ENCODE measurements at places on chromosomes 12 and 14.

- DNase-seq: no peak
Observed at GRCh38 chr14:58026967-58027366, 125.0 kb downstream of the ARMH4 start.

GRCh38 chr14:91392623-91393303, 24.9 kb downstream of the CCDC88C start:
- DNase-seq: no peak

GRCh38 chr12:65269603-65270002, 8.9 kb upstream of the MSRB3 start:
- DNase-seq: no peak

GRCh38 chr12:28827861-28828260, 321.2 kb upstream of the FAR2 start:
- no peak for DNase-seq

GRCh38 chr14:77859934-77860570, 60.1 kb downstream of the ADCK1 start:
- no peak for DNase-seq

GRCh38 chr12:6313326-6313940, 3.0 kb downstream of the PLEKHG6 start:
- DNase-seq: no peak

DNA sequence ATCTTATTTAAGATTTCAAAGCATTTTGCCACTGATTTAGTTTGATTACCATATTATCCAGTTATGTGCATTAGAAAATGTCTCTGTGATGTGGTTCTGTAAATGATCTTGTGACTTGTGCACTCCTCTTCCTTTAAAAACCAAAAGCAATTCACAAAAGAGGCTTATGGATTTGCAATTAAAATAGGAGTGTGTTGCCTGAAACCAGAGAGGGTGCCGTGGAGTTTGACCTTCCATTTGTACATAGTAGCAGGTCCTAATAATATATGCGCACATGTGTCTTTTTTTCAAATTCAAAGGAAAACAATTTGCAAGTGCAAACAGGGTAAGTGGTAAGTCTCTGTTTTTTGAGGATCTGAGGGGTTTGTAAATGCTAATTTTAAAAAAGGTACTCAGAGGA, 470.9 kb downstream of the VRK1 start:
- DNase-seq: no peak

DNA sequence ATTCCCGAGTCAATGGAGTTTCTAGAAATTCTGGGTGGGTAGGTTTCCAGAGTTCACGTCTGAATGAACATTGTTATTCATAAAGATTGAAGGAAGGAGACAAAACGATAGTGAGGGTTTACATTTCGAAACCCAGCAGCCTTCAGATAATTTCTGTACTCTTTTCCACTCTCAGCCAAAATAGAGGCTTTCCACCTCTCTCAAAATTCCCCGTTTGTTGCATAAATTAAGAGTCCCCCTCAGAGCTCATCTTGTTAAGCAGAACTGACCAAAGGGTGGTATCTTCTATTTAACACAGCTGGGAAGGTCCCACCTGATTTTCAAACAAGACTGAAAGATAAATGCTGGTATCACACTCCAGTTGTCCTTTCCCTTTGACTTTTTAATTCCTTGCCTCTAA, 21.5 kb upstream of the YARS2 start:
- DNase-seq: no peak

GRCh38 chr12:75366629-75367028, 24.3 kb upstream of the GLIPR1L2 start:
- DNase-seq: no peak

DNA sequence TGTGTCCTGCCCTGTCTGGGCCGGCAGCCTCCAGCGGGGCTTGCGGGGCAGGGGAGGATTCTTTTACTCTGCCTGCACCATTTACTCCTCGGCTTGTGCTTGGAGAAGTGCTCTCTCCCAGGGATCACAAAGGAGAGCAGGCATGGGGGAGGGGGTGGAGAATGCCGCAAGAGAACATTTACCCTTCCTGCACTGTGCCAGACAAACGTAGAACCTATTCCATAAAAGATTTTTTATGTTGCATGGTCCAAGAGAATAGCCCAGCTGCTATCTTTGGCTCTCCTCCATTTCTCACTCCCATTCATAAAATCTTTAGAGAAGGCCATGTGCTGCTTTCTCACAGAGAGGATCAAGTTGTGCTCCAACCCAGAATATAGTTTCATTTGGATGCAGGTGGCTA, 159.4 kb downstream of the SPTSSA start:
- no peak for DNase-seq

- no peak for DNase-seq
Observed at GRCh38 chr12:18690653-18691052, 47.2 kb downstream of the PLCZ1 start.

DNA sequence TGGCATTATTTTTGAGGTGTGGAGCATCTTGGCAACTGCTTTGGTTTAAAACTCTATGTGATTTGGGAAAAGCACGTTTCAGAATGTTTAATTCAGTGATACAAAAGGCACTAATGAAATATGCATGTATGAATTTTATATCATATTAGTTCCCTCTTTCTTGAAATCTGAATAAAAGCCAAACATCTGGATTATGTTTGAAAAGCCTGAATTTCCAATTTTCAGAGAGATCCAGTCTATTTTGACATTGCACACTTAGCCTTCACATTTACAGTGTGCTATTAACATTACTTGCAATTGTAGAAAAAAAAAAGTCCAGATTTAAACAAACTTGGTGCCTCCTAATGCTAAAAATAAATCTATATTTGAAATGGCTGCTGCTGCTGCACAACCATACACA, 219.1 kb upstream of the NPAS3 start:
- no peak for DNase-seq

DNA sequence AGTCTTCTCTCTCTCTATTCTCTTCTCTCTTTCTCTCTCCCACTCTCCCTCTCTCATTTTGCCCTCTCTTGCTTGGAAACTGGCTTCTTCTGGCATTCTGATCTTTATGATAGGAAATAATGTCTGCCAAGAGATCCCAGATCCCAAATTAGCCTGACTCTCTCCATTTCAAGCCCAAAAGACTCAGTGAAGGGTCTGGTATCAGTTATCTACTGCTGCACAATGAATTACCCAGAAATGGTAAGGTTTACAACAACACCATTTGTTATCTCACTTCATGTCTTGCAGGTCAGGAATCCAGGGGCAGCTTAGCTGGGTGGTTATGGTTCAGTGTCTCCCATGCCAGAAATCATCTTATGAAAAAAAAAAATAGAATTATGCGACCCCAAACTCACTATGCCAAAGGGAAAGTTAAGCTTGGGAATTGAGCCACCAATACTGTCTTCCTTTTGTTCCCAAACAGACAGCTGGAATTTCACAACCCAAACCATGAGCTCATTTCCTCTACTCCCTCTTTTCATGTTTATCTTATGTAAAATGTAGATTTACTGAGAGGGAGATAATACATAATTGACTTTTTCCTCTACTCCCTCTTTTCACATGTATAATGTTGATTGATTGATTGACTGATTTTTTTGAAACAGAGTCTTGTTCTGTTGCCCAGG, 67.8 kb upstream of the FICD start:
- no peak for DNase-seq

- no peak for DNase-seq
Observed at GRCh38 chr12:92784797-92785562, 82.2 kb downstream of the PLEKHG7 start.
